ENCODE measurements at places on chromosomes 2 and 18.

GRCh38 chr2:73981081-73982001 lies 3.4 kb upstream of the TET3 start:
- DNase-seq = no peak

DNA sequence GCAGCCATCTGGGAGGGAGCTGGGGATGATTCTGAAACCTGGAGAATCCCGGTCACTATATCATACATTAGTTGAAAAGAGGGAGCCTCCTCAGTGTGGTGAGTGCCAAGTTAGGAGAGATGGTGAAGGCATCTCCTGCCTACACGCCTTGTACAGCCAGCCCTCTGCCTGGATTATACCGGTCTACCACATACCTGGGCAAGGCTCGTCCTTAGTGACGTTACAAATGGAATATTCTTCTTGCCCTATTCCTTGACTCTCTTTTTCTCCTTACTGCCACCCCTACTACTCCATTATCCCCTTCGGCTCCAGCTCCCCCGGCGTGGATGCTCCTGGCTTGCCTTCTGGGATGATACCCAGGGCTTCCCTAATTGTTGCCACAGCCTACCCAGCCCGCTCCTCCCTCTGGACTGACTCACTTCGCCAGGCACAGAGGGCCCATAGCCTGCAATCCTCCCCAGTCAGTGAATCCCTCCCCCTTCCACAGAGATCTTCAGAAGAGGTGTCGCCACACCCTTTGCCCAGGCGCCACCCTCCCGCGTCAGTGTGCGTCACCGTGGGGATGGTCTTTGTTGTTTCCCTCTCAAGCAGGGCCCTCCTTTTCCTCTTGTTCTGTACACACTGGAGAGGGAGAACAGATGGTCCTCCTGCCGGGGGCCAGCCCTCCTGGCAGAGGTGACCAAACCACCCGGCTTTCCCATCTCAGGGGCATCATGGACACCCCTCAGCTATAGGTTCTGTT lies 115.2 kb upstream of the EPAS1 start:
- DNase-seq = no peak

DNA sequence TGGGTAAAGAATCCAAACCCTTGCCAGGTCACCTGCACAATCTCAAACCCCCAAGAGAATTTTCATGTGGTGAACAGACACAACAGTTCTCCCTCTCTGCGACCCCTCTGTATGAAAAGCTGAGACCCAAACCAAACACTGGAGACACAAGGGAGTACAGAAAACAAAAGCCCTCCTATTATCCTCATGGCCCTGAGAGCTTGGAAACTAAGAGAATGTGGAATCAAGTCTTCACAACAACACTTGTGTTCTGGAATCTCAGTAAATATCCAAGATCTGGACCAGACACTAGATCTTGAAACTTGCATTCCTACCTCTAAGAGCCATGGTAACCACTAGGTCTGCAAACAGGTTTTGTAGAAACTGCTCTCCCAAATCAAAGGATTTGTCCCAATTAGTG lies 50.1 kb upstream of the CCDC150 start:
- DNase-seq = no peak

DNA sequence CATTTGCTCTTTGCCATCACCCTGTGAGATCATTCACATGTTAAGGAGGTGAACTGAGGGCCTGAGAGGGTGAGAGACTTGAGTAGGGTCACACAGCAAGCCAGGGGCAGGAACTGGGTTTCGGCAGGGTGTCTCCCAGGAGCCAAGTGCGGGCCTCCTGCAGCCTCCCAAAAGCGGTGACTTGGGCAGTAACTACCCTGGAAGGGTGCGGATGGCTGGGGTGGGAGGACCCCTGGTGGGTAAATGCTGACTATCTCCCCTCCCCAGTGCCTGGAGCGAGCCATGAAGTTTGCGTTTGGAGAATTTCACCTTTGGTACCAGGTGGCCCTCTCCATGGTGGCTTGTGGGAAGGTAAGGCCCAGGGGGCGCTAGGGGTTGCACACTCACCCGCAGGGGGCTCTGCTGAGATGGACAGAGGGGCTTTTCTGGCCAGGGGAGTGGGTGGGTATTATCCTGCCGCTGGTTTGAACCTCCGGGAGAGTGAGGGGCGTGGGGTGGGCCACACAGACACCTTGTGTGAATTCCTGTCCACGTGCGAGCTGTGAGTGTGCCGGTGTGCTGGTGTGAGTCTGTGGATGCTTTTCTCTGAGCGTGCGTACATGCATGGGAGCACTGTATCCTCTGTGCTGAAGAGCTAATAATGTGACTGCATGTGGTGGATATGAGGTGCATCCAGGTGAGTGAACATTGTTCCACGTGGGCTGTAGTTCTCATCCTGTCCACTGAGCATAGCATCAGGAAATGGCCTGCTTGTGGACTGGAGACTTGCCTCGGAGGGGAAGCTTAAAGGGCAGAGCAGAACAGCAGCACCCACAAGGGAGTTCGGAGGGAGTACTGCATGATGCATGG lies 91.0 kb upstream of the MCFD2 start:
- DNase-seq = no peak

GRCh38 chr2:12607971-12608370 lies 108.8 kb upstream of the TRIB2 start:
- DNase-seq = peak; percentile 70
